Non-pigmented ciliary epithelial cell (primary cell): ENCODE measurements at places on chromosomes 3 and 15.

DNA sequence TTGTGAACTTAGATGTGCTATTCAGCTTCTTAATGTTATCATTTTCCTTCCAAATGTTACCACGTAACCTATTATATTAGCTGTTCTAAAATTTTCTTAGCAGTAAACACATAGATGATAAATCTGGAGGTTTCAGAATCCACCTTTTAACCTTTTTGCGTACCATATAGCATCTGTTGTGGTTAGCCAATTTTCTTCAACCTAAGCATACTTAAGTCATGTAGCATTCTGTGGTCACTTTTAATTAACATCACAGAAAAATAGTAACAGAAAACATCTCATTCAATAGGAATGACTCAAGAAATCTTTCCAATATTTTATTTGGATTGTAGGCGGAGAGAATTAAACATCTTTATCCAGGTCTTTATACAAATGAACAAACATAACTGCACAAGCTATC lies 1465.3 kb upstream of the GBE1 start:
- DNase-seq: peak; percentile 15

- no peak for DNase-seq
Observed at GRCh38 chr3:11592445-11593298, 51.0 kb downstream of the VGLL4 start.

GRCh38 chr3:131501949-131502348 lies 822 bp downstream of the MRPL3 start:
- DNase-seq: no peak

DNA sequence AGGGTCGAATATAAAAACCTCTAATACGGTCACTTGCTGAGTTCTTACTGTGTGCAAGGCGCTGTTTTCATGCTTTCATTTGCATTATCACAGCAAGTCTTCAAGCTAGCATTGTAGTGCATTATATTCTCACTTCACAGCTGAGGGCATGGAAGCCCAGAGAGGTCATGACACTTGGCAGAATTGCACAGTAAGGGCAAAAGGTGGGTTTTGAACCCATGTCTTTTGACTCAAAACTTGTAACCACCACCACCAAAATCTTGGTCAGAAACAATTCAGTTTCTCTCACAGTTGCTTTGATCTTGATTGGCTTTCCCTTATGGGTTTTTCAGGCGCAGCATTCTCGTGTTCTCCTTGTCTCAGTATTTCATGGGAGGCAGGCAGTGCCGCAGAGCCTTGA lies 371.1 kb downstream of the PTPRG start:
- no peak for DNase-seq

- DNase-seq: no peak
Observed at GRCh38 chr3:24235121-24235520, 259.5 kb downstream of the THRB start.

GRCh38 chr3:31918179-31919150 lies 62.6 kb downstream of the OSBPL10 start:
- DNase-seq: no peak

DNA sequence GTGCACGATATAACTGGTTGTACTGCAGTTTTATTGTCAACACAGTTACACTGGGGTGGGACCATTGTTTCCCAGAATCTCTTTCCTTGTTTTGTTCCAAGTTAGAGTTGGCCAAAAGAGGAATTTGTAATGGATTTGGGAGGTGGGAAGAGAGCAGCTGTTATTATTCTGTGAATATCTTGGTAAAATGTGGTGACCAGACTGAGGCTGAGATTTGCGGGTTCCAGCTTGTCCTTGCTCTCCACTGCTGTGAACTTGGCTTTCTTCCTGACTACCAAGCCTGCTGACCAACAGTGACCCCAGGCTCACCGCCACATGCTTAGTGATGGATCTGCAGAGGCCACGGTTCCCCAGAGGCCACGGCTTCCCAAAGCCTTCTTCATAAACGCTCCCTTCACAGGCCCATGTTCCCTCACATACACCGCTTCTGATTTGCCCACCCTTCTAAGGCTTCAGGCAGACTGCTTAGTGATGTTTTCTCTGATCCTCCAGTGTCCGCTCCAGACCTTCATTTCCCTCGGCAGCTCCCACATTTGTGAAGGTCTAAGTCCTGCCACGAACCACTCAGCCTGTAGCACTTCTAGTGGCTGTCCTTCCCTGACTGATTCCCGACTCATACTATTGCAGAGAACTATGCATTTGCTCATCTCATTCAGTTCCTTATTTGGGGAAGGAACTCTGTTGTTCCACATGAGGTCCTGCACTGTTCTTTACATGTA lies 525.5 kb upstream of the RGMA start:
- no peak for DNase-seq

GRCh38 chr3:126555795-126556636 lies 2.7 kb downstream of the C3orf22 start:
- DNase-seq: no peak

DNA sequence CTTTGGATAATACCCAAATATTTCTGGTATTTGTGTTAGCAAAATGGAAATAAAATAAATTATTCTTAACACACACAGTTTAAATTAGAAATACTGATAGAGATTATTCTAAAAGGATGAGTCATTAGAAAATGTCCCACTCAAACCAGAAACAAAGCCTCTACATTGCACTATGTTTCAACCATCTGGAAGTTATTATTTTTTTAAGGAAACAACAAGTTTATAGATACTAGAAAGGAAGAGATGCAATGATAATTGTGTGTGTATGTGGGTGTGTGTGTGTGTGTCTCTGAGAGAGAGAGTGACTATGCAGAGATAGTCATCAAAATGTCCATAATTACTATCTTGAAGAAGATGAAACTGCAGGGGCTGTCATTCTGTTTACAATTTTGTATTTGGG lies 1340.5 kb downstream of the ROBO1 start:
- peak; percentile 26 for DNase-seq

DNA sequence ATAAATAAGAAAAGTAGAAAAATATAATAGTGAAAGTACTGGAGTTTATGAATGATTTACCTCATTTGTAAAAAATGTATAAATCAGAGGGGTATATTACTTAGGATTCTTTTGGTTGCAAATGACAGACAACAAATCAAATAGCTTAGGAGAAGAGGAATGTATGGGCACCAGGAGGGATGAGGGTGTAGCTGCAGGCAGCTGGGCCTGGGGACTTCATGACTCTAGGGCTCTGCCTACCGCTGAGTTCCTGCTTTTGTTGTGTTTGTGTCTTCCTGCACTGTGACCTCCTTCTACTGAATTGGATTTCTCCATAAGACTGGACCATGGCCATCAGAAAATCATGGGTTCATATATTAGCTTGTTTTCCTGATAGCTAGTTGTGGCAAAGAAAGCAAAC lies 27.9 kb upstream of the PDE8A start:
- DNase-seq: no peak

DNA sequence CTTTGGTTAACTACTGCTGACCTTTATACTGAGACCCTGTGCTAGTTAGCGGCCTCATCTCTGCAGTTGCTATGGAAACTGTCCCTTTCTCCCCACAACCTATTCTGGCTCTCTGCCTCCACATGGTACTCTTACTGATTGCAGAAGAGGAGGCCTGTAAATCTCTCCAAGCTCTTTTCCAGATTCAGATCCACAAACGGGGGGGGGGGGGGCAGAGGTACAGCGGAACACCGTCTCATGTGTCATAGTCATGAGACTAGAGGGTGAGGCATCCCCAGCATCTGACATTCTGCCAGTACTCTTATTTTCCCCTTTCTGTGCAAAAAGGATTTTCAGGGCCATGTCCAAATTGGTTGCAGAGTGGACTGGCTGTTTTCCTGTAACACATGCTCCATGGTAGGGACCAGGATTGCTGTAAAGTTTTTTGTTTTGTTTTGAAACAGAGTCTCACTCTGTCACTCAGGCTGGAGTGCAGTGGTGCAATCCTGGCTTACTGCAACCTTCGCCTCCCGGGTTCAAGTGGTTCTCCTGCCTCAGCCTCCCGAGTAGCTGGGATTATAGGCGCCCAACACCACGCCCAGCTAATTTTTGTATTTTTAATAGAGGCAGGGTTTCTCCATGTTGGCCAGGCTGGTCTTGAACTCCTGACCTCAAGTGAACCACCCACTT lies 8.3 kb upstream of the MAP1A start:
- no peak for DNase-seq

GRCh38 chr3:138046955-138047354 lies 37.0 kb downstream of the CLDN18 start:
- no peak for DNase-seq

GRCh38 chr3:139617672-139618268 lies 60.0 kb downstream of the NMNAT3 start:
- no peak for DNase-seq

DNA sequence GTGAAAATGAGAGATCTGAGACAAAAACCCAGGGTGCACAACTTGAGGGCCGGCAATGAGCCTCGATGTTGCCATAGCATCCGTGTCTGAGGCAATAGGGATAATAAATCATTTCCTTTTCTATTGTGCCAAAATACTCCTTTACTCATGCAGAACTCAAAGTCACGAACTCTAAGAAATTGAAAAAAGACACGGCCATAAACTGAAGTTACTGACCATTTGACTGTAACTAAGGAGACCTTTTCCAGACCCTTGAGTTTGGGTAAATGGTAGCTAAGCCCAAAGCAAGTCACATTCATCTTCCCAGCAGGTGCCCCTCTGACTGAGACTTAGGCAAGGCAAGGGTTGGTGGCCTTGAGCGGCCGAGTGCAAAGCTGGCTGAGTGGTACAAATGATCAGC lies 141.2 kb upstream of the SLCO3A1 start:
- no peak for DNase-seq

- DNase-seq: no peak
Observed at GRCh38 chr3:41673650-41674049, 288.3 kb downstream of the ULK4 start.

- DNase-seq: no peak
Observed at GRCh38 chr15:31298707-31299172, 27.9 kb upstream of the KLF13 start.

GRCh38 chr15:100948430-100948762 lies 29.2 kb downstream of the LRRK1 start:
- DNase-seq: no peak

DNA sequence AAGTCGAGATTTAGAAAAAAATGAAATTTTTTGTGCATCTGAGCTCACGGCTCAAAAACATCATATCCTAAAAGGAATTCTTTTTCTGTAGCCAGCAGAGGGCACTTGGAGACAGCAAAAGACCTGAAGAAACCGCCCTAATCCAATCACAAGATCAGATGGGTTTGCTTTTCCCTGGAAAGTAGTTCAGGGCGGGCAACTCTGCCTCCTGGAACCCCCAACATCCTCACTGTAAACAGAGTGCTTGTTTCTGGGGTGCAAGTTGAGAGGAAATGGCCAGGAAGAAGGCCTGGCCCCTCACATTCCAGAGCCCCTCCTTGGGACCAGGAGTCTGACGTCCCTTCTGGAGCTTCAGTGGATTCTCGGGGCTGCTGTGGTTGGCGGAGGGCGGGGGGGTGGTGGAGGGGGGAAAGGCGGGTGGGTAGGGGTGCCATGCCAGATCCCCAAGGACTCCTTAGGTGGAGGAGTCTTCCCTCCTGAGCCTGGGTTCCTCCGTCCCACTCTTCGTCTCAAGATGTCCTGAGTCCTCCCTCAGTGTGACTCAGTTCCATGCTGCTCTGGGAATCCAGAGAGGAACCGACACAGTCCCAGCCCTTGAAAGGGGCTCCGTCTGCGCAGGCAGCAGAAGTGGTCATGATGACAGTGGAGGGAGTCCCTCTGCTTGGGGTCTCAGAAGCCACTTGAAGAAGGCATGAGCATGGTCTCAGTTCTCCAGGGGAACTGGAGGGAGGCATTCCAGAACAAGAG lies 35.9 kb downstream of the CCK start:
- DNase-seq: no peak

DNA sequence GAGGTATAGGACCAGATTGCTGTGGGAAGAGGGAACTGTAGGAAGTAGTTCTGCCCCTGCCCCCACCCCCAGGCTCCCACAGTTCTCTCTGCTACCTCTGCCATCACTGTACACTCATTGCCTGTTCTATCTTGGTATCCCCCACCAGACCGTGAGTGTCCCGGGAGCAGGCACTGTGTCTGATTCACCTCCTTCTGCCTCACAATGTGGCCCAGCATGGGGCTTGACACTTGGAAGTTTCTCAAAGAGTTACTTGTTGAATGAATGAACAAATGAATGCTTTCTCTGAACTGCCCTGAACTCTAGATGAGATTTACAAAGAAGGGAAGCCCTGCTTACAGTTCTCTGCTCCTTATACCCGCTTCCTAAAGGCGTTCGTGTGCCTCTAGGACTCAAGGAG lies 27.1 kb upstream of the PIK3CB start:
- DNase-seq: peak; percentile 63

GRCh38 chr3:139202226-139202958 lies 141.4 kb upstream of the MRPS22 start:
- no peak for DNase-seq

DNA sequence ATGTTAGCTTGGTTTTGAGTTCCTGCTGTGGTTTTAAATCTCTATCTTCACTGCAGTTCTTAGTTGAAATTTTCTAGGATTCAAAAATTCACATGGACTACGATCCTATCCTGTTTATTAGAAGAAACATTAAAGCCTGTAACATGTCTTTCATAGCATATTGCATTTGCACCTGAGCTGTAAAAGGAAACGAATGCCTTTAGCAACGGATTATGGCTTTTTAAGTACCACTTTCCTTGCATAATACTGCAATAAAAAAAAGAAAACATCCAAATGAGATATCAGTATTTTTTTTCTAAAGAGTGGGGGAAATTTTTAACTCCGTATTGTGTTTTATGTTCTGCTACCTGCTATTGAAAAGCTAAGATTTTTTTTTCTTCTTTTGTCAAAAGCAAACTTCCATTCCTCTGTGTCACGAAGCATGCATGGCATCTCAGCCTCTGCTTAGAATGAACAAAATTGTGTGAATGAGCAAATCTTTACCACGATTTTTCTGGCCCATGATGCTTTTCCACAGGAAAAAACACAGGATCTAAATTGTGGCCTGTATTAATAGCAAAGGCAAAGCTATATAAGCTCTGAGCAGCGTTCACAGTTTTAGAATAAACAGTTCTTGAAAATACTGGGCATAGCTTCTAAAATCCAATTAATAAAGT lies 110.0 kb upstream of the CDIN1 start:
- DNase-seq: peak; percentile 45

- no peak for DNase-seq
Observed at GRCh38 chr3:128317698-128318231, 148.9 kb downstream of the DNAJB8 start.

DNA sequence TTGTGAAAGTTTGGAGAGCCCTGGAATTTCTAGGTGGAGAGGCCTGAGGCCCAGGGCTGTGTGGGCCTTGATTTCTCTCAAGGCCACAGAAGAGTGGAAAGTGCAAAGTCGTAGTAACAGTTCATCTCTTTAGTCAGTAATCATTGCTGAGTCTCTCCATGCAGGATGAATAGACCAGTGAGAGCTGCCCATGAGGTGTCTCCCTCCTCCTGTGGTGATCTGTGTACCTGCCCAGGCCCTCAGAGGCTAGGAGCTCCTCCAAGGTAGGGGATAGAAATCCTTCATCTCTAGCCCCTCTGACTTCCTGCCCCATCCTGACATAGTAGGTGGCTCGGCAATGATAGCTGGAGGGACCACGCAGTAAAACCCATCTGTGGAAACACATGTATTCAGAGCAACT lies 6.8 kb upstream of the IDH3A start:
- no peak for DNase-seq

DNA sequence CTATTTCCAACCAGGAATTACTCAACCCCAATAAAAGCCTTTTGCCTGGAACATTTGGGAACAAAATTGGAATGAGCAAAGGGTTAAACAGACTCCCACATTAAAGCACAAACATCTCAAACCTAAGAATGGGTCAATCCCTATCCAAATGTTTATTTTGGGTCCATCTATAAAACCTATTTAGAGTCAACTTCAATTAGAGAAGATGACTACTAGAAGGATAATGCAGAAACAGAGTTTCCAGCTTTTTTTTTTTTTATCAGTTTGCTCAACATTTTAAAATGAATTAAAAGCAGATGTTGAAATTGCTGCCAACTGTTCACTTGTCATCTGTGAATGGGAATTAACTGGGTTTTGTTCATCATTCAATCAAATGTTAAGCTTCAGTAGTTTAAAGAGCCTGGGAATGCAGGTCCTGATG lies 4.1 kb upstream of the TBC1D23 start:
- DNase-seq: no peak
